ENCODE measurements at places on chromosomes 1 and 21. TPM values are rescaled to one million over a fixed set of nuclear protein-coding genes. Genes with fewer than 3 reads are reported as not detected.

The CFHR3 gene
- not detected for total RNA-seq

The ZNF695 gene
- total RNA-seq, result 0.10 TPM

The PTPRU gene
- 0.31 TPM for total RNA-seq

GRCh38 chr21:42835611-42836401 is 43.5 kb downstream of the WDR4 start:
- peaks cover 10% of the 10 kb centered on the region for H3K36me3 ChIP-seq
- H3K27me3 ChIP-seq, result peaks cover under 1% of the 10 kb centered on the region
- H3K4me3 ChIP-seq, result no peak overlapping the region
- no peak for DNase-seq
- no peak overlapping the region for H3K27ac ChIP-seq

- H3K27me3 ChIP-seq, result peaks cover 2% of the 10 kb centered on the region
- H3K4me3 ChIP-seq, result no peak overlapping the region
- no peak for DNase-seq
- no peak overlapping the region for H3K27ac ChIP-seq
These were observed 287.8 kb downstream of the LMX1A start for GRCh38 chr1:165068741-165069140.

The RBM34 gene
- 112 TPM for total RNA-seq

The TDRD10 gene
- not detected for total RNA-seq

- peak overlapping the region; percentile 71 for H3K27ac ChIP-seq
- H3K4me1 ChIP-seq, result peaks cover 83% of the 10 kb centered on the region
- H3K27me3 ChIP-seq, result no peaks in the 10 kb centered on the region
- H3K4me3 ChIP-seq, result peak overlapping the region; percentile 11
These were observed 12.8 kb downstream of the ADARB1 start for GRCh38 chr21:45087022-45087823.

The MINDY1 gene
- 24.3 TPM for total RNA-seq

GRCh38 chr1:24189528-24189927 is 2.4 kb upstream of the IFNLR1 start:
- no peak overlapping the region for H3K4me3 ChIP-seq
- H3K27ac ChIP-seq, result no peak overlapping the region
- peaks cover 9% of the 10 kb centered on the region for H3K36me3 ChIP-seq
- no peaks in the 10 kb centered on the region for H3K27me3 ChIP-seq
- peaks cover 62% of the 10 kb centered on the region for H3K4me1 ChIP-seq

The CLEC20A gene
- not detected for total RNA-seq

The DEGS1 gene
- total RNA-seq, result 73.9 TPM

The IRF6 gene
- not detected for total RNA-seq

- peaks cover 9% of the 10 kb centered on the region for H3K36me3 ChIP-seq
- H3K27me3 ChIP-seq, result no peaks in the 10 kb centered on the region
- H3K4me3 ChIP-seq, result no peak overlapping the region
- H3K27ac ChIP-seq, result peak overlapping the region; percentile 42
- DNase-seq, result peak; percentile 17
- H3K4me1 ChIP-seq, result peaks cover 26% of the 10 kb centered on the region
These were observed 61.0 kb downstream of the TIAM1 start for GRCh38 chr21:31283025-31283424.

DNA sequence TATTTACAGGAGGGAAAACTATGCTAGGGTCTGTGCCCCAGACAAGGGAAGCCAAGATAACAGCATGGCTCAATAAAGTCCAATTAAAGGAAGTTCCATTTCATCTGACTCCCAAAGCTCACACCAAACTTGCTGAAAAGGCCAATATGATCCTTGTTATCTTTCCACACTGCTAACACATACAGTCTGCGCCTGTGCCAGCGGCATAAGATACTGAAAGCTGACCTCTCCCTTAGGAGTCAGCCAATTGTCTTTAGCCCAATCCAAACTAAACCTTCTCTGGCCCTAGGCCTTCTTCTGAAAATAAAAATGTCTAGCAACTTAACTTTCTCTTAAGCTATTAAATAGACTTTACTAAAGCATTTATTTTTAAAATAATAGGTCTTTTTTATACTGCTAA is 179.0 kb upstream of the PLD5 start:
- no peak overlapping the region for H3K27ac ChIP-seq
- H3K4me1 ChIP-seq, result no peaks in the 10 kb centered on the region
- no peaks in the 10 kb centered on the region for H3K27me3 ChIP-seq
- no peak for DNase-seq

The TPTE gene
- total RNA-seq, result not detected

DNA sequence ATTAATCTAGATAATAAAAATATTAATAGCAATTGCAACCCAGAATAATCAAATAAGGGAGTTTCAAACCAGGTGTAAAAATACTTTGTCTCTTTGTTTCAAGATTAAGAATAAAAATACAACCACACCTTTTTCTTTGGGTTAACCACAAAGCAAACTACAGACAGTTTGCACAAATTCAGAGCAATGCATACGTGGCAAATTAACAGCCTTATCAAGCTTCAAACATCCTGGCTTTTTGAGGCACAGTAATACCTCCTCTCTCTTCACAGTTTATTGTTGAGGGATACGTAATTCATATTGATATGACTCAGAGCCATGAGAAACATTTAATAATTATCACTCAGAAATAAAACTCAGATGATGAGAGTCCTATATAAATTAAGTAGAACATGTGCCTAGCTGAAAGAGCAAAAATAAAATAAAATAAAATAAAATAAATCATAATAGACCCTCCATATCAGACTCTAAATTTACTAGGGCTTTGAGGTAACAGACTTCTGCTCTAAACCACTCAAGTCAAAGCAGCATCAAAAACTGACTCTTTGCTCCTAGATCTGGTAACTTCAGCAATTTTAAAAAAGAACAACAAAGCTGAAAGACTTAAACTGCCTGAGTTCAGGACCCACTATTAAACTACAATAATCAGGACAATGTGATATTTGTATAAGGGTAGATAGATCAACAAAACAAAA is 11.4 kb downstream of the EDEM3 start:
- H3K27ac ChIP-seq, result peak overlapping the region; percentile 91
- H3K4me3 ChIP-seq, result peak overlapping the region; percentile 44
- DNase-seq, result peak; percentile 49
- no peaks in the 10 kb centered on the region for H3K27me3 ChIP-seq
- H3K4me1 ChIP-seq, result peaks cover 53% of the 10 kb centered on the region
- peaks cover 44% of the 10 kb centered on the region for H3K36me3 ChIP-seq

- H3K4me3 ChIP-seq, result no peak overlapping the region
- peaks cover 5% of the 10 kb centered on the region for H3K4me1 ChIP-seq
- H3K36me3 ChIP-seq, result peaks cover 42% of the 10 kb centered on the region
- H3K27me3 ChIP-seq, result no peaks in the 10 kb centered on the region
These were observed 24.6 kb upstream of the RAP1GAP start for GRCh38 chr1:21693732-21694131.

DNA sequence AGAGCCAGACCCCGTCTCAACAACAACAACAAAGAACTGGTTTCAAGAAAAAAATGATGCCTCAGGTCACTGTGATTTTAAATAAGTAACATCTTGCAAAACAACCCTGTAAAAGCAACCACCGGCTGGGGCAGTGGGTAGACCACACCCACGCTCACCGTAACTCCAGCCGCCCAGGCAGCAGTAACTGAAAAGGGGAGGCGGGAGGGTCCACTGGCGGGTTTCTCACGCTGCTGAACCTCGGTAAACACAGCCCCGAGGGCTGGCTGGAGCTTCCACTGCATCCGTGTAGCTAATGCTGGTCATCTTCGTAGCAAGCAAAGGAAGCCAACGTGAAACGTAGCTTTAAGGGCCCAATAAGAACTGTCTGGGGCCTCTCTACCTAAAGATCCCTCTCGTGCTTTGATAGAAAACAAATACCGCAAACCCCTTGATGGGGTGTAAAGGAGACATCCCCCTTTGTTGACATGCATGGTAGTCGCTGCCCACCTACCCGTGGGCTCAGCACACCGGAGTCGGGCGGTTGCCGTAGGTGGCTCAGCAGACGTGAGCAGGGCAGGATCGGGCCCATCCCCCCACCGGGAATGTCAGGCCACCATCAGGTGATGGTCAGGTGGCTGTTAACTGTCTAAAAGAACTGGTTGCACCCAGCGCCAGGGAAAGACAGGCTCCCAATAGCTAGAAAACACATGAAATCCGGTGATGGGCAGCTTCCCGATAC is 4.2 kb downstream of the C1orf159 start:
- H3K27me3 ChIP-seq, result no peaks in the 10 kb centered on the region
- H3K4me3 ChIP-seq, result no peak overlapping the region
- H3K4me1 ChIP-seq, result peaks cover 14% of the 10 kb centered on the region
- DNase-seq, result no peak

DNA sequence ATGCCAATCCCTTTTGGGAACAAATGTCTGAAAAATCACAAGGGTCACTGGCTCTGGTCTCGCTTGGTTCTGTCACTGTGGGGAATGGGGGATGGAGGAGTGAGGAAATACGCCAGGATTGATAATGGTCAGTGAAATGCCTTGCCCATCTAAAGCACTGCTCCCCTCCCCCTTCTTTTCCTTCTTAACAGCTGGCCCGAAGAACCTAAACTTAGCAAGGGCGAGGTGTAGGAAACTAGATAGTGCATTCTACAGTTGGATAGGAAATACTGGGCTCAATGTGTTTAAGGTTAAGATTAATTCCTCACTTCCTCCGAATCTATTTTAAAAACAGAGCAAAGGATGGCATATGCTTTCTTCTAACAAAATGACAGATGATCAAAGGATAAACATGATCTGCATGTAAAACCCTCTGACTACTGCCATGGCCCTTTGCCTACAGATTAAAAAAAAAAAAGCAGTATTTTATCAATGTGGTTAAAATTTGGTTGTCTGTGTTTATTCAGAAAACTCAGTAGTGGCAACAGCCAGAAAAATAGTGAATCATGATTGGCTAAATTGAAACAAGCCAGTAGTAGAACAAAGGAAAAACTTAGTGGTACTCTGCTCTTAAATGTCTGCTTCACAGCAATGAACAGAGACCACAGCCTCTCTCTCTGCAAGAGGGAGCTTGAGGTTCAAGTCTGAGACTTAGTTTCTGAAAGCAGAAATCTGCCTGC is 86.1 kb upstream of the VAV3 start:
- H3K36me3 ChIP-seq, result peaks cover 3% of the 10 kb centered on the region
- no peak for DNase-seq
- H3K27me3 ChIP-seq, result no peaks in the 10 kb centered on the region
- no peaks in the 10 kb centered on the region for H3K4me1 ChIP-seq

- H3K27me3 ChIP-seq, result no peaks in the 10 kb centered on the region
- H3K4me3 ChIP-seq, result no peak overlapping the region
- peaks cover 11% of the 10 kb centered on the region for H3K36me3 ChIP-seq
These were observed 6.3 kb downstream of the SLC9A1 start for GRCh38 chr1:27148591-27148990.

The PDZK1 gene
- total RNA-seq, result 0.25 TPM

The MARK1 gene
- not detected for total RNA-seq

The BMP8A gene
- not detected for total RNA-seq

DNA sequence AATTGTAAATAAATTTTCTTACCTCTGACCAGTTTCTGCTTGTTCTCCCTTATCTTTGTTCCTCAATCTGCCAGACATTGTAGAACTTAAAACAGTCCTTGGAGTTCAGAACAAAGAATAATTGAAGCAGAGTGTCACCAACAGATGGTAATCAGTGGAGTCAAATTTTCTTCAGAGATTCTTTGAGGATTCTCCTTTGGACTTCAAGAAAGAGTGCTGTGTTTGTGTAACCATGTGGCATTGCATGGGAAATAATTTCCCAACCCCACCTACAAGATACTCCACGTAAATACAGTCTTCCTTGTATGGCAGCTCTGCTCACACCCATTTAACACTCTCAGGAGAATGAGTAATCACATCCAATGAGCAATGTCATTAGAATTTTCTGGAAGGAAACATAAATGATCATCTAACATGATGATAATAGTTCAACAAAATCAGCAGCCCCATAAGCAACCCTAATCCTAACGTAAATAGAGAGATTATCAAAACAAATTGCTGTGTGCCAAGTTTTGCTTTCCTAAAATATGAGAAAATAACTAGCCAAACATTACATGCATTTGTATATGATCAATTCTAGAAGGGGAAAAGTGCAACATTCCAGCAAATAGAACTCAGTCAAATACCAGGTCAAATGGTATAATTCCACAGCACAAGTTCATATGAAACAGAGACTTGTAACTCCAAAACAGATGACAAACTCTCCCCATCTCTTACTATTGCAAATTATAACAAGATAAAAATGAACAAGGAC is 6.9 kb upstream of the DENND1B start:
- no peak overlapping the region for H3K4me3 ChIP-seq
- H3K27me3 ChIP-seq, result no peaks in the 10 kb centered on the region
- H3K36me3 ChIP-seq, result peaks cover 8% of the 10 kb centered on the region
- H3K4me1 ChIP-seq, result peaks cover 22% of the 10 kb centered on the region
- DNase-seq, result no peak

The FAM72C gene
- total RNA-seq, result 10.2 TPM

The NT5C1A gene
- total RNA-seq, result not detected

- no peaks in the 10 kb centered on the region for H3K27me3 ChIP-seq
- no peak overlapping the region for H3K27ac ChIP-seq
- no peaks in the 10 kb centered on the region for H3K36me3 ChIP-seq
- H3K4me1 ChIP-seq, result peaks cover 2% of the 10 kb centered on the region
- H3K4me3 ChIP-seq, result no peak overlapping the region
- no peak for DNase-seq
These were observed 33.3 kb upstream of the FAM89A start for GRCh38 chr1:231073331-231073730.

GRCh38 chr1:216270086-216270773 is 153.0 kb downstream of the USH2A start:
- H3K27me3 ChIP-seq, result no peaks in the 10 kb centered on the region
- no peak overlapping the region for H3K4me3 ChIP-seq
- H3K4me1 ChIP-seq, result no peaks in the 10 kb centered on the region
- H3K27ac ChIP-seq, result no peak overlapping the region
- H3K36me3 ChIP-seq, result no peaks in the 10 kb centered on the region

The DDAH1 gene
- not detected for total RNA-seq

The COL11A1 gene
- total RNA-seq, result not detected

The FMO4 gene
- total RNA-seq, result 1.0 TPM

GRCh38 chr1:14759042-14759818 is 160.7 kb downstream of the KAZN start:
- H3K4me1 ChIP-seq, result no peaks in the 10 kb centered on the region
- no peak overlapping the region for H3K27ac ChIP-seq
- no peaks in the 10 kb centered on the region for H3K36me3 ChIP-seq
- DNase-seq, result no peak
- no peak overlapping the region for H3K4me3 ChIP-seq
- H3K27me3 ChIP-seq, result peaks cover 4% of the 10 kb centered on the region

- H3K27me3 ChIP-seq, result peaks cover 18% of the 10 kb centered on the region
- H3K4me1 ChIP-seq, result no peaks in the 10 kb centered on the region
- H3K27ac ChIP-seq, result no peak overlapping the region
- H3K4me3 ChIP-seq, result no peak overlapping the region
These were observed 52.8 kb upstream of the FOXD3 start for GRCh38 chr1:63269571-63269970.

DNA sequence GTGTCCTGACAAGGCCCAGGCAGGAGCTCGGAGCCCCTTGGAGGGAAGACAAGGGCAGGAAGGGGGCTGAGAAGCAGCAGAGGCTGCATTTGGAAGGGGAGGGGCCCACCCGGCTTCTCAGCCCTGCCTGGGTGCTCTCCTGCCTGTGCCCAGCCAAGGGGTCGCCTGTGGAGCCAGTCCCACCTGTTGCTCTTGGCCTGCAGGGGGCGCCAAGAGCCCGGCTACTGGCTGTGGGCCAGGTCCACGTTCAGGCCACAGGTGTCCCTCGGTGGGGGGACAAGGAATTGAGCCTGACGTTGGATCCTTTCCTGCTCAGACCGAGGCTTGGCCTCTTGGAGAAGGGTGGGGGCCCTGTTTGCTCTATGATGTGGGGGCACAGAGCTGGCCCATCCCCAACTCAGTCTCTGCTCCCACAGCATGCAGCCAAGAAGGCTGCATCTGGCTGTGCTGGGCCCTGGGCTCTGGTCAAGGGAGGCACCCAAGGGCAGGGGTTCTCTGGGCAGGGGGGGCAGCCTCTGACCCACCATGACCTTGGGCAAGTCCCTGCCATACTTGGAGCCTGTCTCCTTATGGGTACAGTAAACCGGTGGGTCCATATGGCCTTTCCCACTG is 10.9 kb downstream of the WNT4 start:
- H3K36me3 ChIP-seq, result no peaks in the 10 kb centered on the region
- DNase-seq, result peak; percentile 60
- H3K4me1 ChIP-seq, result no peaks in the 10 kb centered on the region
- no peak overlapping the region for H3K27ac ChIP-seq

Measured in activated CD4-positive, alpha-beta T cell treated with anti-CD3 and anti-CD28 coated beads, Interleukin-2, amount 10 ng/mL, durations not matched to agents 7 days and 5 days (primary cell).